Activated CD8-positive, alpha-beta T cell treated with anti-CD3 and anti-CD28 coated beads for 36 hours (primary cell): ENCODE measurements at places on chromosomes 2 and 18. TPM values are rescaled to one million over a fixed set of nuclear protein-coding genes. Genes with fewer than 3 reads are reported as not detected.
A peak's percentile ranks its signal among the peaks of the same experiment; 100 is the strongest.

DNA sequence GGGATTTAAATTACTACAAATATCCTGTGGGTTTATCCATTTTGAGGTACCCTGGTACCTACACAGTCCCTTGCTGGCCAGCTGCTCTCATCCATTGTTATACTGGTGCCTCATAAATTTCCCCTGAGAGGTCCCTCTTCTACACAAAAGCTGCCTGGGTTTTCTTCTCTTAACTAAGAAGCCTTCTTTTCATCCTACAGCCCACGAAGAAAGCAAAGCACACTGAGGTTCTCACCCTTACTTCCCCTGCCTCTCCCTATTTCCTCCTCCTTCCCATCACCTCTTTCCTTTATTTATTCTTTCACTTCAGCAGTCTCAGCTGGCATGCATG, 154.9 kb downstream of the CSRNP3 start:
- H3K27ac ChIP-seq, result no peak overlapping the region
- peaks cover 1% of the 10 kb centered on the region for H3K27me3 ChIP-seq
- H3K4me1 ChIP-seq, result no peaks in the 10 kb centered on the region
- no peaks in the 10 kb centered on the region for H3K36me3 ChIP-seq

DNA sequence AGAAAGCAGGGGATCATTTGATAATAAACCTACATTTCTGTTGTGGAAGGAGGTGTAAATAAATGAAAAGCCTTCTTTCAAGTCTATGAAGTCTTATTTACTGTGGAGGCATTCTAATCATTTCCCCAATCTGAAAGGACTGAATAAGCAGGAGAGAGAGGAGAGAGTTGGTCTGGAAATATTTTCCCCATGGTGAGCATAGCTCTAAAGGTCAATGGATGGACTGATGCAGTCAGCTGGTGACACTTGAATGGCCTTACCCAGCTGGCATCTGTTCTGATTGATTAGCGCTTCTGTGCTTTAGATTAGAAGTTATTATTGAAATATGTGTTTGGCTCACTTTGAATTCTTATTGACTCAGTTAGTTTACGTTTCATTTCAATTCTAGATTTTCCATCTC, 122.7 kb downstream of the PARD3B start:
- no peak overlapping the region for H3K4me3 ChIP-seq
- no peaks in the 10 kb centered on the region for H3K4me1 ChIP-seq
- no peak overlapping the region for H3K27ac ChIP-seq
- H3K36me3 ChIP-seq, result no peaks in the 10 kb centered on the region
- no peak for DNase-seq
- H3K27me3 ChIP-seq, result peaks cover 2% of the 10 kb centered on the region

- no peak overlapping the region for H3K27ac ChIP-seq
- H3K27me3 ChIP-seq, result no peaks in the 10 kb centered on the region
- no peak for DNase-seq
- H3K4me1 ChIP-seq, result no peaks in the 10 kb centered on the region
- no peaks in the 10 kb centered on the region for H3K36me3 ChIP-seq
These were observed 1642.6 kb upstream of the NXPH2 start for GRCh38 chr2:140422759-140423158.

DNA sequence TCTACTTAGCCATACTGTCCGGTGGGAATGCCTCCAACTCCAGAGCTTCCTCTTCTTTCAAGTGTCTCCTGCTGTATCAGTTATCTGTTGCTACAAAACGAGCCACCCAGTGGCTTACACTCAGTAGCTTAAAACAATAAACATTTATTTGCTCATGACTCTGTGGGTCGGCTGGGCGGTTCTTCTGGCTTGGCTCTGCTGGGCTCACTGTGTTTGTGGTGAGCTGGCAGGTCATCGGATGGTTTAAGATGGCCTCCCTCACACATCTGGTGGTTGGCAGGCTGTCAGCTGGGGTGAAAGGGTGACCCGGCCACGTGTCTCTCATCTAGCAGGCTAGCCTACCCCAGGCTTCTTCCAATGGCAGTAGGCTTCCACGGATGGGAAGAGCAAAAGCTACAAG, 122.4 kb upstream of the SLC1A4 start:
- H3K27ac ChIP-seq, result no peak overlapping the region
- H3K36me3 ChIP-seq, result no peaks in the 10 kb centered on the region
- no peak overlapping the region for H3K4me3 ChIP-seq
- no peak for DNase-seq
- peaks cover 3% of the 10 kb centered on the region for H3K4me1 ChIP-seq

GRCh38 chr2:37676274-37676673, 4.8 kb upstream of the CDC42EP3 start:
- no peaks in the 10 kb centered on the region for H3K27me3 ChIP-seq
- no peak overlapping the region for H3K4me3 ChIP-seq
- no peak for DNase-seq
- H3K4me1 ChIP-seq, result peaks cover 12% of the 10 kb centered on the region

DNA sequence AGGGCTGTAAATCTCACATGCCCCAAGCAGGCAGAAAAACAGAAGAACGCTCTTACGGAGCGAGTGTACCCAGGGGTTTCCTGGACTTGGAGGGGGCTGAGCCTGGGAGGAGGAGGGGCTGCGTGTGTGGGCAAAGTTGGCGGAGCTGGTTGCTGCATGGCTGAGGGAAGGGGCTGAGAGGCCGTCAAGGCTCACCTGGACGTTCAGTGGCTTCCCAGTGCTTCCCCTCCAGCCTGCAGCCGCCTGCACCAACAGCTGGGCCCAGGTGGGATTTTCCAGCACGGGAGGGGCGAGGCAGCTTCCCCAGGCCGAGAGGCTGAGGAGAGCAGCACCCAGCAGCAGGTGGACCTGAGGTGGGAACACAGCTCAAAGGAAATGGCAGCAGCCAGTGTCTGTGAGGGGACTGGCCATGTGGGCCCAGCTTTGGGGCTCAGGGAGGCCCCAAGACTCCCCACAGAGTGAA, 70.6 kb upstream of the CTDP1 start:
- no peaks in the 10 kb centered on the region for H3K36me3 ChIP-seq
- no peak overlapping the region for H3K27ac ChIP-seq
- H3K4me3 ChIP-seq, result no peak overlapping the region
- no peaks in the 10 kb centered on the region for H3K4me1 ChIP-seq
- DNase-seq, result no peak
- H3K27me3 ChIP-seq, result no peaks in the 10 kb centered on the region

DNA sequence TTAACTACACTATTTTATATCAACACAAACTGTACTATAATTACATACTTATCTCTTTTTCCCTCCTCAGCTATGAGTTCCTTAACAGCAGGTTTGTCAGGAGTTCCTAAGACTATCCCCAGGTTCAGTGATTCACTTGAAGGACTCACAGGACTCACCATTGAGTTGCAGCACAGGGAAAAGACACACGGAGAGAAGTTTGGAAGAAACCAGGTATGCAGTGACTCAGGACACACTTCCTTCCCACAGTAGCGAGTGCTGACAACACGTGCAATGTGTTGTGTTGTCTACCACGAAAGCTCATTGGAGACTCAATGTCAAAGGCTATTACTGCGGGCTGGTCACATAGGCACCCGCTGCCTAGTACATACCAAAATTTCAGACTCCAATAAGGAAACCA, 32.0 kb downstream of the MGAT4A start:
- H3K27me3 ChIP-seq, result no peaks in the 10 kb centered on the region
- peak overlapping the region; percentile 27 for H3K27ac ChIP-seq
- H3K4me1 ChIP-seq, result peaks cover 79% of the 10 kb centered on the region
- no peak overlapping the region for H3K4me3 ChIP-seq

DNA sequence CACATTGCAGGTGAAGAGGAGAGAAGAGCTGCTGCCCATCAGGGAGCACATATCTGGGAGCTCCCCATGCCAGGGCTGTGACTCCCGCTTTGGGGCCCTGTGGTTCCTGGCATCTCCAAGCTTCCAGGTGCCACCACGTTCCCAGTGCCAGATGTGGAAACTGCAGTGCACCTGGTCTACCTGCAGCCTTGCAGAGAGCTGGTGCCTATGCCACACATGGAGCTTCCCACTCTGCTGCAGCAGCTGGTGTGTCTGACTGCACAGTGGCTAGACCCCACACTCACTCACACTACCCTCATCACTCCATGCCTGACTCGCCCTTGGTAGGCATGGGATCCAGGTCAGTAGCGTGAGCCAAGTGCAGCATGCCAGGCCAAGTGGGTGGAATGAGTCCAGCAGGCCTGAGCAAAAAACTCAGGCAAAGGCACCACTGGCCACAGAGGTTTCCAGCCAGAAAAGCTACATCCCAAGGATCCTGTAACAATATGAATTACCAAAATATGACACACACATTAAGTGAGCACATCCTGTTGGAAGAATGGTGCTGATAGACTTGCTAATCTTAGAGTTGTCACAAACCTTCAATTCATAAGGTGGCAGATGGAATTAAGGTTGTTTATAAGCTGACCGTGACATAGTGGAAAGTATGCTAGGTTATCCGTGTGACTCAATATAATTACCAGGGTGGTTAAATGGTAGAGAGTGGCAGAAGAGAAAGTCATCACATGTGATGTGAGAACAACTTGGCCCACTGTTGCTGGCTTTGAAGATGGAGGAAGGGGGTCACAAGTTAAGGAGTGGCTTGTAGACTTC, 150.9 kb downstream of the EHBP1 start:
- H3K4me3 ChIP-seq, result no peak overlapping the region
- H3K27ac ChIP-seq, result no peak overlapping the region
- H3K27me3 ChIP-seq, result no peaks in the 10 kb centered on the region
- peaks cover 4% of the 10 kb centered on the region for H3K36me3 ChIP-seq
- no peak for DNase-seq

GRCh38 chr2:222568865-222569264, 87.0 kb downstream of the FARSB start:
- H3K27ac ChIP-seq, result no peak overlapping the region
- no peak overlapping the region for H3K4me3 ChIP-seq
- peaks cover 56% of the 10 kb centered on the region for H3K36me3 ChIP-seq
- no peak for DNase-seq

DNA sequence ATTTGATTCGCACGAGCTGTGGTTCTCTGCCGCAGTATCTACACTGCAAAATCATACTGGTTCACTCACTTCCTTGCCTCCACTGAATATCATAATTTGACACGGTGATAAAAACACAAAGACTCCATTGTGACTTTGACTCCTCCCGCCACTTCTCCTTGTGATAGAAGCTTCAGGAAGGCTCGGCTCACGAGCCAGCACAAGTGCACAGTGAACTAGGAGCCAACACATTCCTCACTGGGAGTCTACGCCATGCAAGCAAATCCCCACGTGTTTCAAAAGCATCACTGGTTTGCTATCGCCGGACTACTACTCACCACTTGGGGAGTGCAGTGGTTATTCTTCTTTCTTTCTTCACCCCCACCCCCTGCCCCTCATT, 293.3 kb upstream of the PARD3B start:
- H3K27me3 ChIP-seq, result peaks cover 32% of the 10 kb centered on the region
- H3K4me3 ChIP-seq, result no peak overlapping the region

DNA sequence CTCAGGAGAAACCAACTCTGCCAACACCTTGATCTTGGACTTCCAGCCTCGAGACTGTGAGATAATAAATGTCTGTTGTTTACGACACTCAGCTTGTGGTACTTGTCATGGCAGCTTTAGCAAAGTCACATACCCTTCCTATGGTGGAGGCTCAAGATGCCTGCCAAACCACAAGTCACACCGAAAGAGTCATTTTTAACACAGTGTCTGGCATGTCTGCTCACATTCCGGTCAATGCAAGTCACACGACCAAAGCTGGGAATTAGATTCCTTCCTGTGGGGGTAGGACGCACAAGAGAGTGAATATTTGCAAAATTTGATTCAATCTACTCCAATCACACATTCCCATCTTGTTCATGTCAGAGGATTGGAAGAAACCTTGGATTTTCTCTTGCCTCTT, 24.6 kb downstream of the KCNE4 start:
- peaks cover 4% of the 10 kb centered on the region for H3K27me3 ChIP-seq
- H3K27ac ChIP-seq, result no peak overlapping the region
- H3K4me1 ChIP-seq, result no peaks in the 10 kb centered on the region
- H3K4me3 ChIP-seq, result no peak overlapping the region
- no peak for DNase-seq

DNA sequence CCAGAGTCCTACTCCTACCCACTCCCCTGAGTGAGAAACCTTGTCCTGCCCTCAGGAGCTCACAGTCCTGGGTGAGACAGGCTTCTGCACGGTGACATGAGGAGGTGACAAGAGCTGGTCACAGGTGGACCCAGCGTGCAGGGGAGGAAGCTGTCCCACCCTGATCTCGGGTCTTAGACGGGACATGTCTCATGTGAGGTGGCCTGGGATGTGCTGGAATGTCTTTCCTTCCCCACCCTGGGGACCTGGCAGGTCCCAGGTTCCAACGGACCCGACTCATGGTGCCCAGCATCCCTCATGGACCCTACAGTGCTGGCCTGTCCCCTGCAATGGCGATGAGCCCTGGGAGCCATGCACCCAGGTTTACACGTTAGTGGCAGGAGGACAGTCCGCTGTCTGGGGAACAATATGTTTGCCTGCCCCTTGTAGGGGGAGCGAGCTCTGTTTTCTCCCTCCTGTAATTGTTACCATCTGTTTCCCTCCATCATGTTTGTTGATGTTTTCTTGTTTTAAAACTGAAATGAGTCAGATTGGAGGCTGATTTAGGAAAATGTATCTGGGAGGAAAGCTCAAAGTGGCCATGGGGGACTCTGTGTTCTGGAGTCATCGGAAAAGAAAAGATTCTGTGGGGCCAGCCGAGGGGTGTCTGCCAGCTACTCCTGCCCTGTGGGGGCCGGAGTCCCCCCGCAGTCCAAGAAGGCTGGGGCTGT, 238.1 kb downstream of the KLHL29 start:
- H3K27ac ChIP-seq, result no peak overlapping the region
- H3K27me3 ChIP-seq, result no peaks in the 10 kb centered on the region
- no peak overlapping the region for H3K4me3 ChIP-seq
- DNase-seq, result no peak
- H3K4me1 ChIP-seq, result no peaks in the 10 kb centered on the region

DNA sequence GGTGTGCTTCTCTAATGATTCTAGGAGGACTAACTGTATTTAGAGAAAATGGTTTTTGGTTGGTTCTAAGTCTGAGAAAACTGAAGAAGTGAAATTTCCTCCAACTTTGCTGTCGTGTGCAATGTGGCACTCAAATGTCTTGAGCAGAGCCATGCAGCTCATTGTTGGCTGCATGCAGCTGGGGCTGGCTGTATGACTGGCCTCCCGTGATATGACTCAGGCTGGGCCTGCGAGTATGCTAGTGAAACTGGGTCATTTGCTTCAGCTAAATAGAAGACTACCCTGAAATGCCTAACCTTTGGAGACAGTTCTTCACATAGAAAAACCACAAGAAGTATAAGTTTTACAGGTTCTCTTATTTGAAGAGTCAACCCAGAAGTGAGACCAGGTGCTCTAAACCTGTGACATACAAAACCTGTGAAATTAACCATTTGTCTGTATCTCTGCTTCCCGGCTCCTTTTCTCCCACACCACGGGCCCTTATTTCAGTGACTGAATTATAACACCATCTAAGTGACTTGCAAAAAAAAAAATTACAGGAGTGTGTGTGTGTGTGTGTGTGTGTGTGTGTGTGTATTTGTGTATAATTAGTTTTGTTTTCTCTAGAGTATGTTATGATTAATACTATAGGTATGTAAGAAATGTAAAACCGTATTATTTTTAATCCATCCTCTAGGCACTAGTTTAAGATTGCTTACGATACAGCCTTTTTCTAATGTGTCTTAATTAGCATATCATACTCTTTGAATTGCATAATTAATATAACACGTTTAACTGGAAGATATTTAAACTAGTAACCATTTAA, 15.9 kb downstream of the POLI start:
- H3K4me1 ChIP-seq, result peaks cover 28% of the 10 kb centered on the region
- H3K36me3 ChIP-seq, result peaks cover 46% of the 10 kb centered on the region
- H3K27ac ChIP-seq, result peak overlapping the region; percentile 86
- H3K27me3 ChIP-seq, result no peaks in the 10 kb centered on the region

- H3K36me3 ChIP-seq, result no peaks in the 10 kb centered on the region
- no peak overlapping the region for H3K4me3 ChIP-seq
- no peaks in the 10 kb centered on the region for H3K4me1 ChIP-seq
- no peak overlapping the region for H3K27ac ChIP-seq
- H3K27me3 ChIP-seq, result no peaks in the 10 kb centered on the region
These were observed 187.9 kb downstream of the TCF4 start for GRCh38 chr18:55400081-55400480.

Gene STON1
- 0.74 TPM for total RNA-seq

Gene EDAR
- 0.09 TPM for total RNA-seq

Gene HK2
- total RNA-seq, result 124 TPM

Gene OR6B2
- total RNA-seq, result not detected

Gene ST6GAL2
- total RNA-seq, result not detected
